MCF 10A (cell line): ENCODE measurements at places on chromosomes 7 and 10. TPM values are rescaled to one million over a fixed set of nuclear protein-coding genes. Genes with fewer than 3 reads are reported as not detected.

DNA sequence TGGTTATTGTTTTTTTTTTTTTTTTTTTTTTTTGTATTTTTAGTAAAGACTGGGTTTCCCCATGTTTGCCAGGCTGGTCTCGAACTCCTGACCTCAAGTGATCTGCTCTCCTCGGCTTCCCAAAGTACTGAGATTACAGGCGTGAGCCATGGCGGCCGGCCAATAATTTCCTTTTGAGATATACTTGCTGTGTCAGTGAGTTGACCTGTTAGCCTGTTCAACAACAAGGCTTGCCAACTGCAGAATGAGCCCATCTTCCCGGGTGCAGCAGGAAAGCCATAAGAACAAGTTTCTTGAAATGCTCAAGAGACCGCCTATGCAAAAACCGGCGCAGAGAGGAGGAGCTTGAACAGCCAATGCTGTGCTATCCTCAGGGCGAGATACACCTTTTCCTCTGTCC lies 112.5 kb downstream of the PRPF18 start:
- no peak for DNase-seq

The C10orf95 gene
- 0.49 and 0.63 TPM in 2 replicates for total RNA-seq

DNA sequence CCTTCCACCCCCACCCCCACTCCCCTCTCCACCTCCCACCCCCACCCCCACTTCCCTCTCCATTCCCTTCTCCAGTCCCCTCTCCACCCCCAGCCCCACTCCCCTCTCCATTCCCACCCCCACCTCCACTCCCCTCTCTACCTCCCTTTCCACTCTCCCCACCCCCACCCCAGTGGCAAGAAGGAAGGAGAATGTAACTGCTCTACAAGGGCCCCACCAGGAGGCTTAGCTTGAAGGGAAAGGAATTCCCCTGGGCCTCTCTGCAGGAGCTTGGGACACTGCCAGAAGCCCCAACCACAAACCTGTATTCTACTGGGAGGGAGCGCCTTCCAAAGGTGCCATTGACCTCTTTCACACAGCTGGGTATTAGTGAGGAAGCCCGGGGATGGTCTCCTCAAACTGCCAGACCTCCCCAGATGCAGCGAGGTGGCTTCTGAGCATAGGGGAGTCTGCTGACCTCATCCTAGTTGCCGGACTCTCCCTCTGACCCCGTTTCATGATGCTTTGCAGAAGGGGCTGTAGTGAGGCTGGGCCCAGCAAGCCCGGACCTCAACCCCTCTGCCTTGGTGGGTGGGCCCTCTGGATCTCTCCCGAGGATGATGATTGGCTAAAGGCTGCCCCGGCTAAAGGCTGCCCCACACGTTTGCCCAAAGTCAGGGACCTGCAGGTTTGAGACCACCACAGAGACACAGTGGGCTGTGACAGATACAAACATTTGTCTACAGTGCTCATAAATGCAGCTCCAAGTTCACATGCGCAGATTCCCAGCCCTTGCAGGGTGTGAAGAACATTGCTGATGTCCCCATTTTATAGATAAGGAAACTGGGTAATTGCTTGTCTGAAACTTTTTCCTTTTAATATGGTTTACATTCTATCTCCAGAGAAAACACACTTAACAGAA lies 2.9 kb downstream of the DEPP1 start:
- peak; percentile 59 for DNase-seq

DNA sequence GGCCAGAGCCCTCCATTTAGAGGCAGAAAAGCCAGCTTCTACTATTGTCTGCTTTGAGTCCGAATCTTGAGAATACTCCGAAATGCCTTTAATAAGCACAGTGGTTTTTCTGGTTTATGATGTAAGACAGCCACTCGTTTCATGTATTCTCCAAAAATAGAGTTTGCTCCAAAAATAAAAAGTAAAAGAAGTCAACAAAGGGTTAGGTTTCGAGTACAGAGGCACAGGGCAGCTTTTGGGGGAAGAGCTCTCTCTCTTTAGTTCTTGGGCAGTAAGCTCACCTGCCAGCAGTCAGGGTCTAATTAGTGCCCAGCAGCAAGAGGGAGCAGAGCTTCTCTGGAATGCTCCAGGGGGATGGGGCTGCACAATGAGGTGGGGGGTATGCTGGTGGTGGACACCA lies 20.2 kb downstream of the CREB3L2 start:
- DNase-seq, result no peak

The NRP1 gene
- 66.6 and 117 TPM in 2 replicates for total RNA-seq

The FAM180A gene
- total RNA-seq, result 0.17 TPM in 1 of 2 replicates, not detected in the other

The CALHM1 gene
- not detected in 2 replicates for total RNA-seq

DNA sequence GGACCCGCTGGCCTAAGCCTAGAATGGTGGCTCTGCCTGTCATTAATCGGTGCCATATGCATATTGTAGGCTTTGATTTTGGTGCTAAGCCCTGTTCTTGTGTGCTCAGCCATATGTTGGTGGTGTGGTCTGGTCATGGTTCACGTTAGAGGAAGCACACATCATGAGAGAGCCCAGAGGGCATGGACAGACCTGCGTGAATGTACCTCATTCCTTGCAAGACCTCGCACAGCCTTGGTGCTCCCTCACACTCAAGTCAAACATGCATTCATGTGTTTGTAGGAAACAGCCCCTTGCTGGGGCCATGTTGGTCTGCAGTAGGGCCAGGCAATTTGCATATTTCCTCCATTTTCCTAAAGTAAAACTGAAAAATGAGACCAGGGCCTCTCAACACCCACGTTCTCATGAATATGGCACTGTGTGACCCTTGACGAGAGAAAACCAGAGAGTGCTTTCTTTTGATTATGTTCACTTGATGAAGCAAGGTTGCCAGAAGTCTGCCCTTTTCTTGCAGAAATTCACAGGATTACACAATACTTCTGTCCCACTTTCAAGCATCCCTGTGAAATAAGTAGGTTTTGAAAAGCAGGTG lies 268.7 kb downstream of the CELF2 start:
- no peak for DNase-seq

DNA sequence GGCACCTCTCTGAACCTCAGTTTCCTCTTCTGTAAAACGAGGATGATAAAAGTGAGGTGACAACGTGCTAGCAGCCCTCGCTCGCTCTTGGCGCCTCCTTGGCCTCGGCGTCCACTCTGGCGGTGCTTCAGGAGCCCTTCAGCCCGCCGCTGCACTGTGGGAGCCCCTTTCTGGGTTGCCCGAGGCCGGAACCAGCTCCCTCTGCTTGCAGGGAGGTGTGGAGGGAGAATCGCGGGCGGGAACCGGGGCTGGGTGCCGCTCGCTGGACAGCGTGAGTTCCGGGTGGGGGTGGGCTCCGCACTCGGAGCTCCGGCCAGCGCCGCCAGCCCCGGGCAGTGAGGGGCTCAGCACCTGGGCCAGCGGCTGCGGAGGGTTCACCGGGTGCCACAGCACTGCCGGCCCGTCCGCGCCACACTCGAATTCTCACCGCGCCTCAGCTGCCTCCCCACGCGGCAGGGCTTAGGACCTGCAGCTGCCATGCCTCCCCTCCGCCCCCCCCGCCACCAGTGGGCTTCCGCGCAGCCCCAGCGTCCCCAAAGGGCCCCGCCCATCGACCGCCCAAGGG lies 24.3 kb upstream of the ACSL5 start:
- no peak for DNase-seq

DNA sequence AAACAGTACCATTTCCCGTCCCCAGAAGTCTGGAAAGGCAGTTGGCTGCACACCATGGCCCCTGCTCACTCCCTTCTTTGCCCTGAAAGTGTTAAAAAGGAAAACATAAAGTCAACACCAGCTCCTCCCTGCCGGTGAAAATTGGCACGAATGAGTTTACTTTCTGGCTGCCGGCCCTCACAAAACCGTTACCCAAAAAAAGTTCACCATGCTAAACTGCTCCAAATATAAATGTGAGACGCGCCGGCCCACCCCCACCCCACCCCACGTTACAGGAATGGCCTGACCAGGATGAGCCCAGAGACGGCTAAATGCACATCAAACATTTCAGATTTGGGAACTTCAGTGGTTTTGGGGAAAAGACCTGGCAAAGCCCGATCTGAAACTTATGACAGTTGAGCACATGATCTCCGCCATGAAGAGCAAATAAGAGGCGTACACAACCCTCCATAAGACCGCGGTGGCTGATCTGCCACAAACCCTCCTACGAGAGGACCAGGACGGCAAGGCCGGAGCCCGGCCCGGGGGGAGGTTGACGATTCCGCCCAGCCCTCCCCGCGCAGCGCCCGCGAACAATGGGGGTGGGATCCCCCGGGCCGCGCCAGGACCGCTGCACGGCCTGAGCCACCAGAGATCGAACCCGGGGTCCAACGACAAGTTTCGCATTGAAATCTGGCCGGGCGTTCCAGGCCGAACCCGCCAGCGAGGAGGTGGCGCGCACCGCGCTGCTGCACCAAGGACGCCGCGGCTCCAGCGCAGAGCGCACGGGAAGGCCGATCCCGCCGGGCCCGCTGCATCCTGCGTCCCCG lies 952 bp downstream of the DIP2C start:
- no peak for DNase-seq

The CPA2 gene
- total RNA-seq, result not detected in 2 replicates
